NCI-H1930 (cell line): ENCODE measurements at places on chromosomes 5 and 9.

- no peak for DNase-seq
Measured at GRCh38 chr9:112355427-112355897, 22.0 kb upstream of the PTBP3 start.

DNA sequence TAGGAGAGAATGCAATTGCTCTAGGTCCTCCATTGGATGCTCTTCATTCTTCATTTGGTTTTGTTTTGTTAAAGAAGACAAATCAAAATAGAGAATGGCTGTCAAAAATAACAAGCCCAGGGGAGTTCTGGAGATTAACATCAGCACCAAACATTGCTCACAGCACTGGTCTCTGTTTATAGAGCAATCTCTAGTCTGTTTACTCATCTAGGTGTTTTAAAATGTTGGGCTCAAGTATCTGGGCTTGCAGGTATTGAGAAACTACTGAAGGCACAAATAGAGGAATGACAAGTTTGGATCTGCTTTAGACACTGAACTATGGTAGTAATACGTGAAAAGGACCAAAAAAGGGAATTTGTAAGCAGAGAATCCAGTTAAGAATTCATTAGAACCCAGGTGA lies 77.0 kb upstream of the TMC1 start:
- DNase-seq: no peak

GRCh38 chr5:5537426-5537825 lies 114.9 kb downstream of the ICE1 start:
- no peak for DNase-seq

GRCh38 chr5:173928871-173929574 lies 40.9 kb downstream of the CPEB4 start:
- no peak for DNase-seq

DNA sequence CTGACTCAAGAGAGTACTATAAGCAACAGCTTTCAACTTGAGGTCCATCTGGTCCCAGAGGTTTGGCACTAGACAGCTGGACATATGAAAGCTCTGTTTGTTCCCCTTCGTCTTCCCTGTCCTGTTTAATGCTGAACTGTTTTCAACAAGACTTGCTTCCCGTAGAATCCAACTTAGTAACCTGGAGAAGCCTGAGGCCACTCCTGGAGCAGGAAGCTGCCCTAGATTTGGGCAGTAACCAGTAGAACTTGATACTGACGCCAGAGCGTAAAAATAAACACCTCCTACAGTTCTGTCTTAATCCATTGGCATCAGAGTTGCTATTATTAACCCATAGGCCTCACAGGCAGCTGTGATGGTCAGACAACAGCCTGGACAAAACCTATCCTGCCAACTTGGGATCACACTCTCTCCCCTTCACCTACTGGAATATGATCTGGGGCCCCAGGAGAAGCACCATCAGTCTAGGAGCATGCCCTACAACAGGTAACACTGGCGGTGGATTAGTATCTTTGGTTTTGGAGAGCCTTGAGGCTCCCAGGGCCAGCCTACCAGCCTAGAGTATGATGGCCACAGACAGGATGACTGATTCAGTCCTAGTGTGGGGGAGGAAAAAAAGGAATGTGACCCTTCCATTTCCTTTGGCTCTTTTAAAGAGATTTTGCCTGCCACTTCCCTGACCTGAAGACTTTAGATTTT lies 29.2 kb downstream of the RUSC2 start:
- no peak for DNase-seq

DNA sequence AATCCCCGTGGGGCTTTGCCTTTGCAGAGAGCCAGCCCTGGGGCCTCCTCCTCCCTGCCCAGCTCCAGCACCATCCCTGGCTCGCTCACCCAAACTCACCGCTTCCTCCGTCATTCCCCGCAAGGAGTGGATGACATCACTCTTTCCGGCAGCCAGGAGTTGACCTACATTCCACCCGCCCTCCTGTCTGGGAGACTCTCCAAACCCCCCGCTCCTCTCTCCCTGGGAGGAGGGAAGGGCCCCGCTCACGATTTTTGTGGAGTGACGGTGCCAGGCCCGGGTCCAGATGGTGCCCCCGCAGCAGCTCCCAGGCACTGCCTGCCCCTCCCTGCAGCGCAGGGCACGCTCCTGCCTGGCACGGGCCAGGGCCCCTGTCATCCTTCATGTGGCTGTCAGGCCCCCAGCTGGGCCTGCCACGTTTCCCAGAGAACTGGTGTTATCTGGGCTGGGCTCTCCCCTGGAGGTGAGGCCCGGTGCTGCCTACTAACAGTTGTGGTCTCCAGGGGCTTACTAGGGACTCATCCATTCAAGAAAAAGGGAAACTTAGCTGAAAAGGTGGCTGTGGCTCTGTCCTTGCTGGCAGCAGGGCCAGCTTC lies 52.3 kb downstream of the NTNG2 start:
- DNase-seq: no peak

DNA sequence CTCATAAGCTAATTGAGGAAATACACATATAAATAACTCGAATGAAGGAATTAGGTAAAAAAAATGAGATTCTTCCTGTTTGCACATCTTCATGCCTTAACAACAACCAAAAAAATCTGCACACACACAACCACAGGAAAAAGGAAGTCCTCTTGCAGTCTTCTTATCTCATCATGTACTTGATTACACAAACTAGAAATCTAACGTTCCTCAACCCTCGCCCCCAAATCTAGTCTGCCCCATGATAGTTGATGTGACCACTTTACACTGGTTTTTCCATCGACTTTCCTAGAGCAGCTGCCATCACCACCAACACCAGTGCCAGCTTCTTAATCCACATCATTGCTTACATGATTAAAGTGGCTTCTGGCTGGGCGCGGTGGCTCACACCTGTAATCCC lies 31.2 kb upstream of the RNU6ATAC start:
- DNase-seq: no peak

DNA sequence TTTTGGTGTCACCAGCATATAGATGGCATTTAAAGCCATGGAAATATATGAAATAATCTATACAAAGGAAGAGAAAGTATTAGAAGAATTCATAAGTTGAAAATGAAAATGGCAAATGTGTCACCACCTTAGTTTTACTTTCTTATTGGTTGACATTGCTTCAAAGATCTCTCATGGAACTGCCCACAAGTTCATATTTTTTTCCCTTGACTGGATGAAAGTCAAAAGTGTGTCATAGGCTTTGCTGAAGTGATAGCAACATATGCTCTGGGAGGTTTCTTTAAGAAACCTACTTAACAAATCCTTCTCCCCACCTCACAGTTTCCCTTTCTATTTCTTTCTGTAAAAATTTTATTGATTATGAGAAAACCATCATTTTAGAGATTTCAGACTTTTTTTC lies 127.2 kb downstream of the VPS13A start:
- DNase-seq: no peak

GRCh38 chr5:73218552-73219171 lies 45.7 kb downstream of the TMEM174 start:
- DNase-seq: no peak

GRCh38 chr5:12952409-12952808 lies 992.1 kb downstream of the DNAH5 start:
- no peak for DNase-seq

DNA sequence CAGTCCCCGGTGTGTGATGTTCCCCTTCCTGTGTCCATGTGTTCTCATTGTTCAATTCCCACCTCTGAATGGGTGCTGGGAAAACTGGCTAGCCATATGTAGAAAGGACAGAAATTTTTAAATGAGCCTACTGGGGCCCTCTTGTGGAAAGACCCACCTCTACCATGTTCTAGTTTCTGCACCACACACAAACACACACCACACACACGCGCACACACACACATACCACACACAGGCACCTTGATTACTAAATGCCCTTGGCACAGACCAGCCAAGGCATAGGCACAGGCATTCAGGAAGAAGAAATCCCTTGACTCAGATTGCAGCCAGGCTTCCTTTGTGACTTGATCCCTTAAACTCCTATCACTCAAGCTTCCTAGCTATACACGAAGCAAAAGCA lies 60.5 kb downstream of the SIL1 start:
- no peak for DNase-seq

DNA sequence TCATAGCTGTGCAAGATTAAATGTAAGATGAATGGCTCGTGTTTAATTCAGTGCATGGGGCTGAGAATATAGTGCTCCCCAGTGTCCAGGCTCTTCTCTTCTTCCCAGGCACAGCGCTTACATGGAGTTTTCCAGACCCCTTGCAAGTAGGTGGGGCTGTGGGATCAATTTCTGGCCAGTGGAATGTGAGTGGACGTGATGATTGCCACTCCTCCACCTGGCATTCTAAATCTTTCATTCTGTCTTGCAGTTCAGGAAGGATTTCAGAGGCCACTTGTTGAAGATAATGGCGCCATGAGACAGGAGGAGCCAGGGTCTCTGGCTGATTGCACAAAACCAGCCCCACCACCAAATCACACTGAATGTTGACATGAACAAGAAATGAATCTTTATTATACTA lies 7.2 kb upstream of the PIP5K1B start:
- no peak for DNase-seq

GRCh38 chr9:101739311-101739710 lies 864 bp upstream of the GRIN3A start:
- no peak for DNase-seq

DNA sequence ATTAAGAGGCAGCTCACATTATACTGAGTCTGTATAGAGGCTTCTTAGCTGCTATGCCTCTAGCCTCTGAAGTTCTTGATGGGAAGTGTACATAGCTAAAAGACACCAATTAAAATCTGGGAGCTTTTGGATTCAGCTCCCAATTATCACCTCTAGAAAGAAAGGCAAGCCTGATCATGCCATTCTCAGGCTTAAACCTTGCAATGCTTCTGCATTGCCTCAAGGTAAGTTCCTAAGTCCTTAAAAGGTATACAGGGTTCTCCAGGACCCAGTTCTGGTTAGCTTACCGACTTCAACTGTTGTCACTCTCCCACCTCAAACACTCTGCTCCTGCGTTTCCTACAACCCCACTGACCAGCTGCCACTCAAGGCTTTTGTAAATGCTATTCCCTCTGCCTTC lies 17.5 kb upstream of the CCL28 start:
- no peak for DNase-seq

DNA sequence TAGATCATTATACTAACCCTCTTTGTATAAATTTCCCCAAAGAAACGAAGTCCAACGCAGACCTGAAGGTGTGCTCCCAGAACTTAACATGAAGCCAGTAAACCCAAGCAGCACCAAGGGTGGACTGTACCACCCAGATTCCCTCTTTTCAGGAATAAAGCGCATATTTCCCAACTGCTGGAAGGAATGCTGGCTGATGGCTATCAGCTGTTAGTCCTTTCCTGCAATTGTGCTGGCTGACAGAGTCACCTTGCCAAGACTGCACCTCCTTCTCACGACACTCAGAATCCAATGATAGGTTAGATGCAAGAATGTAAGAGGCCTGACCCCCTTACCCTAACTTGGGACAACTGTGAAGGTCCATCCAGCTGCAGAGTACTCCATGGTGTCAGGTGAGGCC lies 93.9 kb downstream of the MAPKAP1 start:
- no peak for DNase-seq

GRCh38 chr5:175747539-175748060 lies 89.7 kb downstream of the HRH2 start:
- no peak for DNase-seq

DNA sequence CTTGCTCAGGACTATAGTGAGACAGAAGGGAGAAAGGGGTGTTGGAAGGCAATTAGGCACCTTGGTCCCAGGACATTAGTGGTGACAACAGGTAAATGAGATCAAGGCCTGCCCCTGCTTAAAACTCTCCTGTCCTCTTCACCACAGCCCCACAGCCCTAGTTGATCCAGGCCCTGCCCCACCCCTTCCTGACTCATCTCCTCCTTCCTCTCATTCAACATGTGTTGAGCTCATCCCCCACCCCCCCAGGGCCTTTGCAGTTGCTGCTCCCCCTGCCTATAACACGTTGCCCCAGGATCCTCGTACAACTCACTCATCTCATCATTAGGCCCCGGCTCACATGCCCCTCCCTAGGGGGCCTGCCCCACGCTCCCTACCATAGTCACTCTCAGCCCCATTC lies 66.8 kb downstream of the TSPAN17 start:
- no peak for DNase-seq

DNA sequence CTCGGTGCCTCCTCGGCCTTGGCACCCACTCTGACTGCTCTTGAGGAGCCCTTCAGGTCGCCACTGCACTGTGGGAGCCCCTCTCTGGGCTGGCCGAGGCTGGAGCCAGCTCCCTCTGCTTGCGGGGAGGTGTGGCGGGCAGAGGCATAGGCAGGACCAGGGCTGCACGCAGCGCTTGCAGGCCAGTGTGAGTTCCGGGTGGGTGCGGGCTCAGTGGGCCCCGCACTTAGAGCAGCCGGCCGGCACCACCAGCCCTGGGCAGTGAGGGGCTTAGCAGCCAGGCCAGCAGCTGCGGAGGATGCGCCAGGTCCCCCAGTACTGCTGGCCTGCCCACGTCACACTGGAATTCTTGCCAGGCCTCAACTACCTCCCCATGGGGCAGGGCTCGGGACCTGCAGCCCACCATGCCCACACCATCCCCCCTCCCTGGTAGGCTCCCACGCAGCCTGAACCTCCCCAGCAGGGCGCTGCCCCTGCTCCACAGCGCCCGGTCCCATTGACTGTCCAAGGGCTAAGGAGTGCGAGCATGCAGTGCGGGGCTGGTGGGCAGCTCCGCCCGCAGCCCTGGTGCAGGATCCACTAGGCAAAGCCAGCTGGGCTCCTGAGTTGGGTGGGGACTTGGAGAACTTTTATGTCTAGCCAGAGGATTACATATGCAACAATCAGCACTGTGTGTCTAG lies 602.9 kb upstream of the ST8SIA4 start:
- no peak for DNase-seq

DNA sequence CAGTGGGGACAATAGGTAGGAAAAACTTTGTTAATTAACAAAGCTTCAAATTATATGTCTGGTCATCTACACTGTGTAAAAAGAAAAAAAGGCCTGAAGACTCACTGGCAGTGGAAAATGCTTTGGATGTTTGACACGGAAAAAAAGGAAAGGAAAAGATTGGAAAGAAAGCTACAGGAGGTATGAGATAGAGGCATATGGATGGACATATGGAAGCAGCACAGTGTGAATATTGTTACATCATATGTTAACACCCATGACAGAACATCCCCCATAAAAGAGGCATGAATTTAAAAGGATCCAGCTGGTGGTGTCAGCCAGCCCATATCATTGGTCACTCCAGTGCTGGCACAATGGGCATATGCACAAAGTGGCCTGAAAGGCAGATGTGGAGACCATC lies 19.0 kb upstream of the ADAMTS19 start:
- no peak for DNase-seq

GRCh38 chr5:115542651-115543364 lies 1.8 kb downstream of the FEM1C start:
- no peak for DNase-seq

DNA sequence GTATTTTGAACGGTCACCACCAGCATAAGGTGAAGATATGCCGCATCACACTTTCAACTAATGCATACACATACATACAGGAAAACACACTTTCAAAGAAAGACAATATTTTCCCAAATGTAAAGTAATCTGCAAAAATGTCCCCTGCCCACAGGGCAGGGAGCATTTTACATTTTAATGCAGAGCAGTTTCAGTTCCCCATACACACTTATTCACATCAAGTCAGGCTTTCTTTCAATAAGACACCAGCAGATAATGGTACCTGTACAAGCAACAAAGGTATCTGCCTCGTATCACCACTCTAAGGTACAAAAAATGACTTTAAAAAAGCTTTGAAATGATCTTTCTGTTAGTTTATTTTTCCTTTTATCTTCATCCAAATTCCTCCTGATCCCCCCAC lies 247.1 kb upstream of the CCNG1 start:
- DNase-seq: no peak

- no peak for DNase-seq
Measured at GRCh38 chr9:6733257-6733656, 24.5 kb upstream of the KDM4C start.

GRCh38 chr9:92525306-92525705 lies 10.5 kb downstream of the ECM2 start:
- DNase-seq: no peak

- DNase-seq: no peak
Measured at GRCh38 chr5:77400645-77401044, 91.5 kb downstream of the WDR41 start.
